HFF-Myc (cell line): ENCODE measurements at places on chromosomes 1 and 21.
A peak's percentile ranks its signal among the peaks of the same experiment; 100 is the strongest.

GRCh38 chr1:45619149-45619921 is 4.5 kb downstream of the CCDC17 start:
- no peak for DNase-seq

DNA sequence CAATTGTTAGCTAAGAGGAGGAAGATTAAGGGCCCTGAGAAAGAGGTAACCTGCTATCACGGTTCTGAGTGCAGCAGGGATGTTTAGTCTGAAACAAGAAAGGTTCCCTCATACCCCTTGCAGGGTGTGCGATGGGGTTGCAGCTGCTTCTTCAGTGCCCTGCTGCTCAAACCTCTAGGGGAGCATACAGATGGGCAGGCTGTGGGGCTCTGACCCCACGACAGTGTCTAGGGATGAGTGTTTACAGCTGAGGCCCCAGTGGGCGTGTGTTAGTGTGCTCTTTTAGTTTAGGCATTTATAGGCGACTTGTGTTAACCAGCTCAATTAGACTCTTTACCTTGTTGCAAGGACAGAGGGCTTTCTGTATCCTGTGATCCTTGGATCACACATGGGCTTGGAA is 41.3 kb upstream of the PLA2G5 start:
- no peak for DNase-seq

DNA sequence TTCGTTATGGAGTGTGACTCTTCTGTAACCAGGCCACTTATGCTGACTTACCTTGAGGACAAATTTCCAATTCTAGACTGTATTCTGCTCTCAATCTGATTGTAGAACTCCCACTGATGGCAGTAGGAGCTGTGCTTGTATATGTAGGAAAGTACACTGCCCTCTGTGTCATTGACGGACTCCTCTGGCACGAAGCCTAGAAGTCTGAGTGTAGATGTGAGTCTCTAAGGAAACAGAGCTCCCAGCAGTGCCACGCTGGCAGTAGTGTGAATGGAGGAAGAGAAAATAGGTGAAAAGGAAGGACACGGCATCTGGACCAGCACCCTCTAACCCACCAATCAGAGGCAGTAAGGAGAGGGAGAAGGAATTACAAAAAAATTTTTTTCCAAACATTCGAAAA is 130.4 kb upstream of the ADGRL2 start:
- DNase-seq, result peak; percentile 51

DNA sequence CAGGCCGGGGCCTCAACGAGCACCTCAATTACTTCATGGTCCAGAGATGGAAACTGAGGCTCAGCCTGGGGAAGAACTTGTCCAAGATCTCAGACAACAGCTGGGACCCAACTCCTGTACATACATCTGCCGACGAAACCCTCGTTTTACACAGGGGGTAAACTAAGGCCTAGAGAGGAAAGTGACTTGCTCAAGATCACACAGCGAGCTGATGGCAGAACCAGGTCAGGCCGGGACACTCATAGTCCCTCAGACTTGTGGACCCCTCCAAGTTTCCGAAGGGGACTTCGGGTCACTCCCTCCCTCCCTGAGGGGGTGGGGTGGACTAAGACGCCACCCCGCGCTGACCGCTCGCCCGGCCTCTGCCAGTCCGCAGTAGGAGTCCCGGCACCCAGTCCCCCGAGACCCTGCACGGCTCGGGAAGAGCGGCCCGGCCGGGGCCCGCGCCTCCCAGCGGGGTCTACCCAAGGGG is 430 bp downstream of the WASF2 start:
- DNase-seq, result no peak

DNA sequence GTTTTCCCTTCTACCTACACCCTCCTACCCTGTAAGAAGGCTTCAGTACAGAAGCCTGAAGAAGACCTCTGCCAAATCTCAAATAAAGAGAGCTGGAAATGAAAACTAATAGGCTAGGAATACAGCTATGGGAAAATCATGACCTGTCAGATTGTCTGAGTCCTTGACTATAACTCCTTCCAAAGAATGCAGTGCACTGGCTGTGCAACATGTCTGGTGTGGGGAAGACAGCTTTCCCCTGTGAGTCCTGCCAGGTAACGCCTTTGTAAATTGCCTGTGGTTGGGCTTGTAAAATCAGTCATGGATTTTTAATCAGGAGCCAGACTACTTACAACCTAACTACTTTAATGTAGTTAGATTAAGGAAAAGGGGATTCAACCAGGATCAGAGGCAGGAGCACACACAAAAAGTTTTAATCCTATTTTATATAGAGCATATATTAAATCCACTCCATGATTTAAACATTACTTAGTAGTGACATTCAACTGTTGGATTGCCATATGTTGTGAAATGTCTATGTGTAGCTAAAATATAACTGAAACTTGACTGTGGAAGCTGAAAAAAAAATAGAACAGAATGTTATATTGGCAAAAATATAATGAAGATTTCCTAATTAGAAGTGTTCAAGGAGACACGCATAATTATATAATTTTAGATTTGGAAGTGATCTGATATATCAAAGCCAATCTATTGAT is 1667.8 kb downstream of the KCNT2 start:
- no peak for DNase-seq

GRCh38 chr1:159960721-159961381 is 6.8 kb upstream of the SLAMF9 start:
- DNase-seq, result no peak

DNA sequence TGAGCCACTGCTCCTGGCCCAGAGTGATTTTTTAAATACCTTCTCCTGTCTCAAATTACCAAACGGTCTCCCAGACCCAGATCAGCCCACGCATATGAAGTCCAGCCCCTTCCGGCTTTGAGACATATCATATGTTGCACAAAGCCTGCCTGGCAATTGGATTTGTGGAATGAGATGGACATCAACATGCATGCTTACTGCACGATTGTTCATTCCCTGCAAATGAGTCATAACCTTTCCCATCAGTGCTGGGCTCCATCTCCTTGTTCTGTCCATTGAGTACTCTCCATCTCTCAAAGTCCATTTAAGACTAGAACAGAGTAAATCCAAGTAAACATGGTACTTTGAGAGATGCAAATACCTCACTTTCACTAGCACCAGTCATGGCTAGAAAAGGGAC is 612.2 kb upstream of the USP24 start:
- DNase-seq, result peak; percentile 87

DNA sequence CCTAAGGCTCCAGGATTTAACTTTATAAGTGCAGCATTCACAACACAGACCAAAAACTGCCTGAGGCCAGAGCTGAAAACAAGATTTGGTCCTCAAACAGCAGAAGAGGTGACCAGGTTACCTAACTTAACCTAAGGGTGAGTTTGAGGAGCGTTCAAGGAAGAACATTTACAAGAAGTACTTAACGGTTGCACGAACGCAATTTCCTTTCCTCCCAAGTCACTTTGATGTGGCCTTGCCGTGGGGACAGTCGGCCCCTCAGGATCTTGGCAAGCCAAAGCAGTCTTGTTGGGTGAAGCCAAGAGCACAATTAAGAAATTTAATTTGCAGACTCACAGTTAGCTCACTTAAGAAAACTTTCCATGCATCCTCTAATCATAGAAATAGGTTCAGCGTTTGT is 202.6 kb upstream of the COA6 start:
- DNase-seq, result no peak

DNA sequence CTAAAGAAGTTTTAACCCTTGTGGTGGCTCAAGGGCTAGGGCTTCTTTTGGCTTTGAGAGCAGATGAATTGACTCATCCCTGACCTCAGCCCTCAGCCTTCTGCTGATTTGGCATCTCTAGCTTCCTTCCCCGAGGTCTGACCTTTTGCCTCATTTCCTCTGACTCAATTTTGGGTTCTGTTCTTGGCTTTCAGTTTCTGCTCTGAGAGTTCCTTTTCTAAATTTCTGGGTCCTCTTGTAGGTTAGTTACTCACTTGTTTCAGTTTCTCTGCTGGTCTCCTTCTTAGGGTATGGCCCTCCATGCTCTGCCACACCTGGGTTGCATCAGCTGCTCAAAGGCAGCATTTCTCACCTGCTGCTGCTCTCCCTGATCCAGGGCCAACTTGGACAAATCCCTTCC is 19.4 kb downstream of the PDE4B start:
- peak; percentile 75 for DNase-seq

DNA sequence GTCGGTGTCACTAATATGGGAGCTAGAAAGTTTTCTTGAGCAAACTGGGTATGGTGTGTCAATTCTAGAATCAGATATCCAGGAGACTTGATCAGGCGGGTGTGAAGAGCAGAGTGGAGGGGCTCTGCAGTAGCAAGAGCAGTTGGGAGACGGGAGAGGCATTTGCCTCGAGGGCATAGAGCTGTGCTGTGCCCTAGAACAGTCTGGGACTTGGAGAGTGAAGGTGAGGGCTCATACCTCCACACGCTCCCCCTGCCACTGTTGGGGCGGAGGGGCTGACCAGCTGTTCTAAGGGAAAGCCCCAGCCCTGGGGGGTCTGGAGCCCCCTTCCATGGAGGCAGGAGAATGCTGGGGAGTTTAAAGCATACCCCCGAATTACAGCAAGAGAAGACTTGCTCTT is 33.8 kb downstream of the SIM2 start:
- DNase-seq, result no peak

GRCh38 chr1:207970329-207971233 is 59.7 kb upstream of the CD34 start:
- no peak for DNase-seq

DNA sequence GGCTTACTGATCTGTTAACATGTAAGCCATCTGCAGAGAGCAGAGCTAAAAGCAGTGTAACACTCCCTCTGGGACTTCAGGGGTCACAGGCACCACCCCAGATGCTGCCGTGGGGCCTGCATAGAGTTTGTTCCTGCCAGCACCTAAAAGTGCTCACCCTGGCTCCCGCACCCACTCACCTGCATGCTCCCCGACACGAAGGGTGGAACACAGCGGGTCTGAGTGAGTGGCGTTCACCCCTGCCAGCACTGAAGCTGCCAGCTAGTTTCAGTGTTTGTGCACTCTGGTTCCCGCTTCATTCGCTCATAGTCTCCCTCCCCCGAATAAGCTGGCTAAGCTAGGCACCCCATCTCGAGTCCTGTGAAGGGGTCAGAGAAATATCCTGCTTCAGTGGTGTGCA is 1681.0 kb downstream of the NCAM2 start:
- no peak for DNase-seq

DNA sequence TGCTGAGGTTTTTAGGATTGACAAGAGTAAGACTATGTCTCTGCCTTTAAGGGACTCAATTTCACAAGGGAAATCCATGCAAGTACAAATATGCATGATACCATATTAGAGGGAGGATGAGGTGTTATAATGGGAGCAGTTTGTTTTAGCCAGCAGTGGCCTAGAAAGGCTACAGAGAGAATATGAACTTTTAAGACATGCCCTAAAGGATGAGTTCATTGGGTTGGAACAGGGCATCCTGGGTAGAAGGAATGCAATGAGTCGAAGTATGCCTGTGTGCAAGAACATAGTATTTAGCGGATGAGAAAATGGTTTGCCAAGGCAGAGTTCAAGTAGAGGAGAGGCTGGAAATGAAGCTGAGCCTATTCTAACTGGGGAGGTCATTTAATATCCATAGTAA is 32.6 kb upstream of the LEPR start:
- no peak for DNase-seq

DNA sequence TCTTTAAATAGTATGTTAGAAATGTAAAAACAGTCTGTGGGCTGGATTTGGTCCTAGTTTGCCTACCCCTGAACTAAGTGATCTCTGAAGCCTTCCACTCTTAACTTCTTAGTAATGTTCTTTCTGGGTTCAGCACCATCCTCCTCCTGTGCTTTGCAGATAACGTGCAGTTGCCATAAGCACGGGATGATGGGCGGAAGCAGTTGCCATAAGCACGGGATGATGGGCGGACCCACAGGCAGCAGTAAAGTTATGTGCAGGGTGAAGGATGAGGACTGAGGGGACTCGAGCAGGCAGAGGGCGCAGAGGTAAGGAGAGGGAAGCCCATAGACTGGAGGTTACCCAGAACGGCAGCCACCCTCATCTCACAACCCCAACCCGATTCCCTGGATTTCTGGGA is 25.6 kb downstream of the GPA33 start:
- no peak for DNase-seq

- DNase-seq, result peak; percentile 86
Measured at GRCh38 chr1:184801503-184801902, 46.8 kb upstream of the EDEM3 start.

GRCh38 chr1:39852214-39852791 is 31.0 kb downstream of the TRIT1 start:
- DNase-seq, result no peak

- no peak for DNase-seq
Measured at GRCh38 chr1:181061487-181061886, 27.0 kb upstream of the IER5 start.

GRCh38 chr1:87644579-87645190 is 316.0 kb downstream of the LMO4 start:
- DNase-seq, result no peak

DNA sequence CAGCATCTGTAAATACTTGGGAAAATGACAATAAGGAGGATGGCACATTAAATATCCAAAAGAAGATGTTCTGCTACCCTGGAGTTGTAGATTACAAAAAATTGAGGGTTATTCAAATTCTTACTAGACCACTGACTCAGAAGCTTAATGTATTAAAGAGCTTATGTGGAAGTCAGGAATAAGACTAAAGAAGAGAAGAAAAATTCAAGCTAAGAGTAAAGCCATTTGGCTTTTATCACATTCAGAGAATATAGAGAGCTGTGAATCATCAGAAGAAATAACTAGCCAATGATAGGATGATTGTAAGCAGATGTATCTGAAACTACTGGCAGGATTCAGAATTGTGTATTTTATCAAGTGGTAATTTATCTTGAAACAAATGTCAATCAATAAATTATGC is 237.0 kb downstream of the TBX15 start:
- DNase-seq, result no peak

GRCh38 chr1:6391951-6392808 is 1.4 kb downstream of the ACOT7 start:
- no peak for DNase-seq

GRCh38 chr1:186498695-186499389 is 37.9 kb upstream of the PDC start:
- peak; percentile 79 for DNase-seq

GRCh38 chr1:223339861-223340260 is 24.1 kb downstream of the SUSD4 start:
- DNase-seq, result no peak

DNA sequence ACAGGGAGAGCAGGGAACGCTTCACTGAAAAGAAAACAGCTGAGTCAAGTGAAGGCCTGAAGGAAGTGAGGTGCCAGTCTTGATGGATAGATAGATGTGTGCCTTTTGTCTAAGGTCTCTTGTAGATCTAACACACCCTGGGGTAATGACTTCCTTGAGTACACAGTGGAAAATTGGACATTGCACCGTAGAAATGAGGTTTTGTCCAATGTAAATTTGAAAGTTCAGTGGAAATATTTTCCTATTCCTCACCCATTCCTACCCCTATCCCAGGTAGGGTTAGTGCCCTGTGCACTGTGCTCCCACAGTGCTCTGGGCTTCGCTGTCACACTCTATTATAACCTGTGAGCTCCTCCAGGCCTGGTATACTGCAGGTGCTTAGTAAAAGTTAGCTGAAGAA is 24.3 kb downstream of the ZMYND12 start:
- no peak for DNase-seq

DNA sequence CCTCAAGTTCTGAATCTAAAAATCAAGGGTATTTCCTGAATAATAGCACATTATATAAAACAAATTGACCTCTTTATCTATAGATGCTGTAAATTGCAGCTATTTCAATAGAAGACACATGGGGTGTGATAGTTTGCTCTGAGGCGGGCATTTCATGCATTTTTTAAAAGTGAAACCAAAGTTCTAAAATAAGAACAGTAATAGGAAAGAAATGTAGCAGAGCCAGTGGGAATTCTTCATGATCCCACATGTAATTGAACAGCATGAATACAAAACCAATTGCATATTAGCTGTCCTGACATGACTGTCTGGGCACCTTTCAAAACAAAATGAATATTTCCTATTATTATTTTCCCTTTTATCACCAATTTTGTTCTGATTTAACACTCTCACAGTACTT is 85.0 kb downstream of the RGS21 start:
- no peak for DNase-seq

- DNase-seq, result no peak
Measured at GRCh38 chr1:87754139-87754538, 425.5 kb downstream of the LMO4 start.
